ENCODE measurements at places on chromosomes 2 and 18.

GRCh38 chr18:39238981-39239660, 1673.5 kb upstream of the CELF4 start:
- no peak for DNase-seq

DNA sequence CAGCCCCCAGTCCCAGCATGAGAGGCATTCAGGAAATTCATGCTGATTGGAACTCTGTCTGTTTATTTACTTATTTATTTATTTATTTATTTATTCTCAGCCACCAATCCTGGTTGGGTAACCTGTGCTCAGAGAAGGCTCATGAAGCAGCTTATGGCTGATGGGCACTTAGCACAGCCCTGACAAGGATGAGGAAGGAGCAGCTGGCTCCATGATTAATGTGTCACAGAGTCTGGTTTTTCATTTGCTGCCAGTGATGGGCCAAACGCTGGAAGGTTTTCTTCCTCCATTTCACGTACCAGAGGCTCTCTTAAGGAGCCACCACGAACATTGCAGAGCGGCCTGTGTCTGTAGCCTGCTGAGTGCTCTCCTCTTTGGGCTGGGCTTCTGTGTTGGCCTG, 28.3 kb upstream of the KCNS3 start:
- DNase-seq: no peak

- no peak for DNase-seq
Observed at GRCh38 chr2:231467613-231468530, 3.6 kb upstream of the NCL start.

- DNase-seq: no peak
Observed at GRCh38 chr18:79400591-79401381, 5.1 kb downstream of the NFATC1 start.

- no peak for DNase-seq
Observed at GRCh38 chr2:74864728-74865722, 31.1 kb downstream of the HK2 start.

GRCh38 chr2:109403841-109404201, 209.9 kb downstream of the SEPTIN10 start:
- DNase-seq: no peak

DNA sequence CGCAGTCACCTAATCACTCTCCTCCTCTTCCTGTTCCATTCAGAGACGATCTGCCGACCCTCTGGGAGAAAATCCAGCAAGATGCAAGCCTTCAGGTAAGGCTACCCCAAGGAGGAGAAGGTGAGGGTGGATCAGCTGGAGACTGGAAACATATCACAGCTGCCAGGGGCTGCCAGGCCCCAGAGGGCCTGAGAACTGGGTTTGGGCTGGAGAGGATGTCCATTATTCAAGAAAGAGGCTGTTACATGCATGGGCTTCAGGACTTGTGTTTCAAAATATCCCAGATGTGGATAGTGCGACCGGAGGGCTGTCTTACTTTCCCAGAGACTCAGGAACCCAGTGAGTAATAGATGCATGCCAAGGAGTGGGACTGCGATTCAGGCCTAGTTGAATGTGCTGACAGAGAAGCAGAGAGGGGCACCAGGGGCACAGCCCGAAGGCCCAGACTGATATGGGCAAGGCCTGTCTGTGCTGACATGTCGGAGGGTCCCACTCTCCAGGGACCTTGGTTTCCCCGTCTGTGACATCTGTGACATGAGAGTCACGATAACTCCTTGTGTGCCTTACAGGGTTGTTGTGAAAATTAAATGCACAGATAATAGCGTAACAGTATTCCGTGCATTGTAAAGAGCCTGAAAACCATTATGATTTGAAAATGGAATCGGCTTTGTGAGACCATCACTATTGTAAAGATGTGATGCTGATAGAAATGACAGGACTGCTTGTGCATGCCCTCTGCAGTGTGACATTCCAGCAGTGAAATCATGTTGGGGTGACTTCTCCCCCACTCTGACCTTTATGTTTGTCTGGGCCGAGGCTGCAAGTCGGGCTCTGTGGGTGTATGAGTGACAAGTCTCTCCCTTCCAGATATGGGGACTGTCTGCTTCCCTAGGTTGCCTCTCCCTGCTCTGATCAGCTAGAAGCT, 510 bp downstream of the IL1RN start:
- DNase-seq: no peak

GRCh38 chr18:78754311-78755043, 225.1 kb upstream of the SALL3 start:
- no peak for DNase-seq

GRCh38 chr2:26613241-26614215, 27.6 kb downstream of the CIB4 start:
- no peak for DNase-seq

- DNase-seq: no peak
Observed at GRCh38 chr18:12606592-12607315, 51.2 kb downstream of the SPIRE1 start.

DNA sequence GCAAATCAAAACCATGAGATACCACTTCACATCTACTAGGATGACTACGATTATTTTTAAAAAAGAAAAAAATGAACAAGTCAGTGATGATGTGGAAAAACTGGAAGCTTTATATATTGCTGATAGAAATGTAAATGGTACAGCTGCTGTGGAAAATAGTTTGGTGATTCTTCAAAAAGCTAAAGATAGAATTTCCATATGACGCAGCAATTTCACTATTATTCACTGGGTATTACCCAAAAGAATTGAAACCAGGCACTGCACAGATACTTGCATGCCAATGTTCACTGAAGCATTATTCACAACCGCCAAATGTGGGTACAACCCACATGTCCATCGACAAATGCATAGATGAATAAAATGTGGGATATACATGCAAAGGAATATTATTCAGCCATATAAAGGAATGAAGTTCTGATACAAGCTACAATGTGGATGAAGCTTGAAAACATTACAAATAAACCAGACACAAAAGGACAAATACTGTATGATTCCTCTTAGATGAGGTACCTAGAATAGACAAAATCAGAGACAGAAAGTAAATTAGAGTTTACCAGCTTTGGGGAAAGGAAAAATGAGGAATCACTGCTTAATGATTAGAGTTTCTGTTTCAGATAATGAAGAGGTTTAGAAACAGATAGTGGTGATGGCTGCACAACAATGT, 11.1 kb downstream of the RTTN start:
- DNase-seq: no peak

DNA sequence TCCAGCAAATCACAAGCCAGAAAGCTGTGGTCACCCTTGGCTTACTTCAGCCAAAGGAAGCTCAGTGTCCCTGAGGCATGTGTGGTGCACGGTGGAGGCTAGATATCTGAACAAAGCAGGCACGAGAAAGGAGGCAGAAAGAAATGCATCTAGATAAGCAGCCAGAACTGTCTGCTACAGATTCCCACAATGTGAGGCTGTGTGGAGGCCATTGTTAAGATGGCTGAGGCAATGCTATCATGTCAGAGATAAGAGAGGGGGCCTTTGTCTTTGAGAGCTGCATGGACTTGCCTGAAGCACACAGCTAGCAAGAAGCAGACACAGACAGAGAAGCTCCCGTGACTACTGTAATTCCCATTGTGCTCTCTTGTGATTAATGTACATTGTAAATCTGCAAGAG, 110.5 kb upstream of the LYPD6 start:
- DNase-seq: no peak

GRCh38 chr18:42106784-42107183, 151.8 kb downstream of the PIK3C3 start:
- DNase-seq: no peak

- no peak for DNase-seq
Observed at GRCh38 chr2:1841461-1841860, 97.1 kb upstream of the PXDN start.

DNA sequence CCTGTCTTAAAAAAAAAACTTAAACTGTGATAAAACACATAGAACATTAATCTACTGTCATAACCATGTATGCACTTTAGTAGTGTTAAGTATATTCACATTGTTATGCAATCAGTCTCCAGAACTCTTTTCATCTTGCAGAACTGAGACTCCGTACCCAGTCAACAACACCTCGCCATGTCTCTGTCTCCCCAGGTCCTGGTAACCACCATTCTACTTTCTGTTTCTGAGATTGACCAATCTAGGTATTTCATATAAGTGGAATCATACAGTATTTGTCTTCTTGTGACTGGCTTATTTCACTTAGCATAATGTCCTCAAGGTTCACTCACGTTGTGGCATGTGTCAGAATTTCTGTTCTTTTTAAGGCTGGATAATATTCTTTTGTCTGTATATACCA, 290.8 kb upstream of the CXCR4 start:
- no peak for DNase-seq

DNA sequence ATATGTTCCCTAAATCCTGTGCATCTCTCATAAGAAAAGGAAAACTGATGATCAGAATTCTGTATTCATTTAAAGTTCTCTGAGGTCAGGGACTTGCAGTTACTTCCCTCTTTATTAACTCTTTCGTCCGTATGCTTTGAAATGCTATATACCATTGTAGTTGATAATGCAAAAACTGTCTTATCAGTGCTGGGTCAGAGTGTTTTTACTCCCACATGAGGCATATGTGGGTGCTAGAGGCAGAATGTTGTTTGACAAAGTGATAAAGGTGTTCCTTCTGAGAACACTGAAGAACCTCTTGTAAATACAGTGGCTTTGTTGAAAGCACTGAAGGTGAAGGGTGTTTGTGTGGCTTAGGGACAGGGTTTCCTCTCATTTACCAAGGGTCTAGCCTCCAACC, 136.5 kb upstream of the NFATC1 start:
- no peak for DNase-seq

- no peak for DNase-seq
Observed at GRCh38 chr2:2640818-2641217, 309.7 kb upstream of the MYT1L start.

- no peak for DNase-seq
Observed at GRCh38 chr2:231429152-231429551, 33.6 kb downstream of the B3GNT7 start.

DNA sequence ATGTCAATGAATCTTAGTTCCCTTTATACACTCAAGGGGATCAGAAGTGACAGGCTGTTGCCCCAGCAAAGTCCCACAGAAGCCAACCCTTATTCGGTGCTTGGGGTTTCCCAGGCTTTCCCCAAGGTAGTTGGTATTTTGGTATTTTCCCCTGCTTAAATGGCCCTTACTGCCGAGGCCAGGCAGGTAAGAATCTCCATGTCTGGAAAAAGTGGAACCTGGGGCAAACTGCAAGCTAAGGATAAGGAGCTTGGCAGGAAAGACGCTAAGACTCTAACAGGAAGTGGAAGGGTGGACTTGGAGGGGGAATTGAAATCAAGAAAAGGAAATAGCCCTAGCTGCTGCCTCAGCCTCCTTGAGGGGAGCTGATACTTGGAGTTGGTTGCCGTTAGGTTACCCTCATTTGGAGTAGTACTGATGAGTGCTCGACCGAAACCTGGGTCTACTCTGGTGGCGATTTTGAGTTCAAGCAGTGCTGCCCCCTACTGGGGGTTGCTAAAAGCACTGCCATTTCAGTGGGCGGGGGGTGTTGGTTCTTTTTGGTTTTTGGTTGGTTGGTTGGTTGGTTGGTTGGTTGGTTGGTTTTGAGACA, 3.3 kb upstream of the GPBAR1 start:
- no peak for DNase-seq

DNA sequence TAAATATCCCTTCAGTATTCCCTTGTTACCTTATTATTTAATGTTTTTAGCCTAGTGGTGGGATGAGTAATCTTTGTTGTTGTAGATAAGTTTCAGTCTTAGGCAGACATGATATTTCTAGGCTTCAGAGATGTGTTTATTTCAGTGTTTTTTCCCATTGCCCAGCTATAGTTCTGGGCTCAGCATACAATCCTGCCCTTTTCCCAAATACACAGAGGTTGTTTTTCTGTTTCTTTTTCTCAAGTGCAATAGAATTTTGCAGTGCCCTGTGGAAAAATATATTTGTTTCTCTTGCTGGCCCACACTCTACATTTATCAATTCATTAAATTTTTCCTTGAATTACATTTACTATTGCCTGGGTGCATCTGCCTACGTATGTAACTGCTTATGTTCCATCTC, 321.8 kb downstream of the KCNJ3 start:
- DNase-seq: no peak

- no peak for DNase-seq
Observed at GRCh38 chr2:10777842-10778723, 34.5 kb downstream of the PDIA6 start.

- no peak for DNase-seq
Observed at GRCh38 chr2:149271575-149271974, 58.8 kb upstream of the LYPD6 start.

DNA sequence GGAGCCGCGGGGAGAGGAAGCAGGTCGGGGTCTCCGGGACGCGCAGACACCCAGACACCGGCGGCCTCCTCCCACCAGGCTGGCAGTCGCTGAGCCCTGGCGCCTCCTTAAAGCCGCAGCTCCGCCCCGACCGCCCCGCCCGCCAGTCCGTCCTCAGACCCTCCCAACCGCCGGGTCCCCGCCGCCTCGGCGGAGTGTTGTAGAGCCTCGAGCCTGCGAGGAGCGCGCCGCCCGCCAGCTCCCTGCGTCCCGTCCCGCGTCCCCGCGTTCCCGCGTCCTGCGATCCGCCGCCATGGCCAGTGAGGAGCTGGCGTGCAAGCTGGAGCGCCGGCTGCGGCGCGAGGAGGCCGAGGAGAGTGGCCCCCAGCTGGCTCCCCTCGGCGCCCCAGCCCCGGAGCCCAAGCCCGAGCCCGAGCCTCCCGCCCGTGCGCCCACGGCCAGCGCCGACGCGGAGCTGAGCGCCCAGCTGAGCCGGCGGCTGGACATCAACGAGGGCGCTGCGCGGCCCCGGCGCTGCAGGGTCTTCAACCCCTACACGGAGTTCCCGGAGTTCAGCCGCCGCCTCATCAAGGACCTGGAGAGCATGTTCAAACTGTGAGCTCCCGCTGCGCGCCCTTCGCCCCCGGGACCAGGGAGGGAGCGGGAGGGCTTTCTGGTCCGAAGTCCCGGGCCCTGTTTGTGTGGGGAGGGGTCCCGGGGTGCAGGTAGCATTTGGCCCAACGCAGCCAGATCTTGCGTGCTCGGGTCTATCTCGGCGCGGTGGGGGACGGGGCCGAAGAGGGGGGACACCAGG, at the start of gene EFHD1:
Gene EFHD1 (plus strand): TSS at position 192 of the 793 bp plus-strand sequence. CDS start 101 bp downstream, at position 293.
- peak; percentile 51 for DNase-seq

DNA sequence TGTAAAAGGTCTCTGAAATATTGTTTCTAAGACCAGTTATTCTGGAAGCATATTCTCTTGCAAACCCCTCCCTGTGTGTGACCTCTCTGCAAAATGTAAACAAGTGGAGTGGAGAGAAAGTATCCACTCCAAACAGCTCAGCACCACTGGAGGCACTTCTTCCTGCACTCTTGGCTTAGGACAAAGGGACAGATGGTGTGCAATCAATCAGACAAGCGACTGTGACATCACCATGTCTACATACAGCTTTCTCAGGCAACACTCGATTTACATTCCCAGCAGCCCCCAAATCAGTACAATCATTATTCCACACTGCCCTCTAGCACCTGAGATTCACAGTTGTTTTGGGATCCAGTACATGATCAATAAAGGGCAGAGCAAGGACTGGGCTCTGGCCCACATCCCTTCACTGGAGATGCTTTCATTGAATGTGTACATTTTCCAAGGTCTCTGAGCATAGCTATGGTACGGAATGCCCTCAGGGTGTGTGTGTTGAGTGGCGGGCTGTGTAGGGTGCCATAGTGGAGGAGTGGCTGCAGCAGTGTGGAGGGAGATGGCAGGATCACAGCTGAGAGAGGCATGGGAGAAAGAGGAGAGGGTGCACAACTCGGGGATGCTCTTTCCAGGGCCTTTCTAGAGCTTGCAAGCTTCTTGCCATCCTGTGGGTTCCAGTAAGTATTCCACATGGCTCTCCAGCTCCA, 311.8 kb upstream of the ST6GAL2 start:
- DNase-seq: no peak

- no peak for DNase-seq
Observed at GRCh38 chr2:102893870-102894269, 132.0 kb downstream of the TMEM182 start.

- DNase-seq: no peak
Observed at GRCh38 chr2:95158441-95158840, 1.2 kb downstream of the ZNF514 start.

- DNase-seq: no peak
Observed at GRCh38 chr2:10467401-10467800, 19.3 kb upstream of the ODC1 start.

Data from H54 (cell line).